NCI-H2081 (cell line): ENCODE measurements at places on chromosomes 3 and 15.

DNA sequence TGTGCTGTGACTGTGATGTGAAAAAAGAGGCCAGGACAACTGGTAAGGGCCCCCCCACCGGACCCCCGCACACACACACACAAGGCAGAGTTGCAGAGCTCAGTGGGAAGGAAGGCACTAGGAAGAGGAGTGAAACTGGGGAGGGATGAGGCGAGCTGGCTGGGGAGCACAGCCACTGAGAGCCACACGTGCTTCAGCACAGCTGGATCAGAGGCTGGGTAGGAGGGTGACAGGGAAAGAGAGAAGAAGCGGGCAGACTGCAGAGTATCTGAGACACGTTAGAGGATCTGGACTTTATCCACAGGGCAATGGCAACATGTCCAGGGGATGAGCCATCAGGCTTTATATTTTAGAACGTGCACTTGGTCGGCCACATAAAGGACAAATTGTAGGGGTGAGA lies 38.0 kb upstream of the TKT start:
- no peak for DNase-seq

DNA sequence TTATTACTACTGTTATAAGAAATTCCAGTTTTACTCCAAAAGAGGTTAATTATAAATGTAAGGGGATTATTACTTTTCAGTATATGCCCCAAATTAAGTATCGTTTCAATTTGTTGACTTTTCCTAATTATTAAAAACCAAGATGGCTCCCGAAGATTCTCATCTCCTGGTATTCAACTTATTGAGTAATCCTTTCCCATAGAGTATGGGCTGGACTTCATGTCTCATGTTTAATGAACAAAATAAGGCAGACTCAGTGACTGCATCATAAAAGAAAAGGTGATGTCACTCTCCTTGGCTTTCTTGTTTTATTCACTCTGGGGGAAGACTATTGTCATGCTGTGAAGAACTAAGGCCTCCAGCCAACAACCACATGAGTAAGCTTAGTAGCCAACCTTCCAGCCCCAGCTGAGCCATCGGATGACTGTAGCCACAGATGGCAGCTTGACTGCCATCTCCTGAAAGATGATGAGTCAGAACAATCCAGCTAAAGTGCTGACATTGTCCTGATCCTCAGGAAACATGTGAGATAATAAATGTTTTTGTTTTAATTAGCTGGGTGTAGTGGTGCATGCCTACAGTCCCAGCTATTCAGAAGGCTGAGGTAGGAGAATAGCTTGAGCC lies 17.3 kb downstream of the IGF2BP2 start:
- DNase-seq = no peak

DNA sequence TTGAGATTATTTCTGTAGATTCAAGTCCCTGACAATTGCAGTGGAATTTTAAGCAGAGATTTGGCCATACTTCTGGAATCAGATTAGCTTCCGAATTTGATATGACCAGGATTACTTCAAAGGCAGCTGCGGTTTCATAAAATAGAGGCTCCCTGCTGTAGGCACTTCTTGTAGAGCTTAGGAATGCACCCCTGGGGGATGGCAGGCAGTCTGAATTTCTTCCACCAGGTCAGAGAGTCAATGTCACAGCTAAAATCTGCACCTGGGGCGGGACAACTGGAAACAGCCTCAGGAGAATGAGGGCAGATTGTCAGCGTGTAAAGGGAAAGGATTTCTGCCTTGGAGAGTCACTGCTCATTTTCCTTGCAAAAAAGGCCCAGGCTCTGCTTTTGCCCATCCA lies 182.6 kb downstream of the ARRDC4 start:
- no peak for DNase-seq

- no peak for DNase-seq
Observed at GRCh38 chr15:89413877-89414276, 79.3 kb upstream of the POLG start.

DNA sequence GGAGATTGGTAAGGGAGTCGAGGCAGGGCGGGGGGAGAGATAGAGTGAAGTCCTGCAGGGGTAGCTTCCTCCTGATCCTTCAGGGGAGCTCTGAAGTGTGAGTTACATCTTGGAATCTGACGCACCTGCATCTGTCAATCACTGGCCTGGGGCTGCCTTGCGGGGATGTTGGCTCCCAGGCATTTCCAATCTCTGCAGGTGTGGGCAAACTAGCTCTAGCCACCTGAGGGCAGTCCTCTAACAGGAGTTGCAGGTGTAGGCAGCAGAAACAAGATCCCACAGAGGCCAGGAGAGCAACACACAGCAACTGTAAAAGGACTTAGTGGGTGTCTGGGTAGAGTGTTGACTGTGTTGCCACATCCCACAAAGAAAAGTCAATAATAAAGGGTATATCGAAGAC lies 63.6 kb downstream of the ZNF621 start:
- no peak for DNase-seq

- no peak for DNase-seq
Observed at GRCh38 chr3:142863010-142863817, 25.7 kb downstream of the PCOLCE2 start.

DNA sequence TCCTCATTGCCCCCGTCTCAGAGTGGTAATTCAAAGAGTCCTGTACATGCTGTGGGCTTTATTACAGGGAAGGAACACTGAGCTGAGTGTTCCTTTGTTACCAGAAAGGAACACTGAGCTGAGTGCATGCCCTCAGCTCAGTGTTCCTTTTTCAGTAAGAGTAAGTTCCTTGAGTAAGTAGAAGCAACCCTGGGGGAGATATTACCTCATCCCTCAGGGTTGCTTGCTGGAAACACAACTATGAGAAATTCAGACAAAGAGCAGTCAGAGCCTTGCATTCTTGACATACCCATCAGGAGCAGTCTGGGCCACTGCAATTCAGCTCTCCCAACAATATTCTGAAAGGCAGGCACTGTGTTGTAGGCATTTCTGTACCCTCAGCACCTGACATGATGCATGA lies 17.0 kb downstream of the CHRM5 start:
- no peak for DNase-seq
